ENCODE measurements at places on chromosomes 1 and 21.

GRCh38 chr1:199018471-199019135 lies 379.8 kb downstream of the PTPRC start:
- DNase-seq, result no peak
- no peak overlapping the region for H3K4me3 ChIP-seq
- H3K4me1 ChIP-seq, result peaks cover 5% of the 10 kb centered on the region
- no peak overlapping the region for H3K27ac ChIP-seq
- H3K36me3 ChIP-seq, result no peaks in the 10 kb centered on the region
- H3K27me3 ChIP-seq, result no peaks in the 10 kb centered on the region

- H3K27me3 ChIP-seq, result no peaks in the 10 kb centered on the region
- no peak overlapping the region for H3K4me3 ChIP-seq
- no peaks in the 10 kb centered on the region for H3K36me3 ChIP-seq
- DNase-seq, result no peak
- H3K27ac ChIP-seq, result no peak overlapping the region
These were observed 47.2 kb downstream of the MORN1 start for GRCh38 chr1:2344121-2344681.

DNA sequence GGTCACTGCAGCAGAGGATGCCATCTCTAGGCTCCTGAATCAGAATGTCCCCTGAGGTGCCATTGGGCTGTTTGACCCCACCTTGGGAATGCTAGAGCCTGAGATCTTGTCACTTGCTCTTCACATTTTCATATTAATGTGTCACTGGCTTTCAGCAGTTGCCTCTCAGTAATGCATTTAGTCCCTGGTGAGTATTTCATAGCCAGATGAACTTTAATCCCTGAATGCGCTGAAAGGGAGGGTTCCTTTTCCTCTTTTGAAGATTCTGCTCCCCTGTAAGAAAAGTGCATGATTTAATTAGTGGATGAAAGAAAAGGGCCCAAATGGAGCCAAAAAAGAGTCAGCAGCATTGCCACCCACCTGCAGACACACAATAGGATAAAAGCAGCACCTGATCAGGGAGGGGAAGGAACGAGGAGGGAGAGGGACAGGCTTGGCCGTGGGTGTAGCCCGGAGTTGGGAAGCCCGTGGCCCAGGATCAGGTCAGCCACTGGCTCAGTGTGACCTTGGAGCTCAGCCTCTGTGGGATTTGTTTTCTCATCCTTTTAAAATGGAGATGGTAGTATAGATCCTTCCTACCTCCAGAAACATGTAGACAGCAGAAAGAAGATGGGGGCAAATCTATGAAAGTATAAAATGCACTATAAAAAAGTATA lies 31.1 kb downstream of the ROR1 start:
- H3K4me1 ChIP-seq, result no peaks in the 10 kb centered on the region
- no peaks in the 10 kb centered on the region for H3K27me3 ChIP-seq
- DNase-seq, result no peak
- H3K4me3 ChIP-seq, result no peak overlapping the region
- H3K27ac ChIP-seq, result no peak overlapping the region
- no peaks in the 10 kb centered on the region for H3K36me3 ChIP-seq

DNA sequence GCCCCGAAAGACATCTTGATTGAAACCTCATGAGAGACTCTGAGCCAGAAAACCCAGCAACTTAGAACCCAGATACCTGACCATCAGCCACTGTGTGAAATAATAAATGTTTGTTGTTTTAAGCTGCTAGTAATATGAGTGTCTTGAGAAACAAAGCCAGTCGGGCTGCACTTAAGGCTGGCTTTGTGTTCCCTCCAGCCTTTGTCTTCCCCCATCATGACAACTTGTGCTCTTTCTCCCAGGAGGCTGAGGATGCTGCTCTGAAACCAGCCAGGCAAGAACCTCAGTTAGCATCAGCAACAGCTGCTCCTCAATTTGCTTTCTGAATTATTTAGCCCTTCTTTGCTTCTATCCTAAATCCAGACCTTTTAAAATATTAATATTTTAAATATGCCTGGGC lies 78.2 kb downstream of the SLC16A1 start:
- peaks cover 5% of the 10 kb centered on the region for H3K27me3 ChIP-seq
- H3K4me3 ChIP-seq, result no peak overlapping the region
- peaks cover 12% of the 10 kb centered on the region for H3K4me1 ChIP-seq
- no peak overlapping the region for H3K27ac ChIP-seq
- DNase-seq, result no peak
- H3K36me3 ChIP-seq, result no peaks in the 10 kb centered on the region

DNA sequence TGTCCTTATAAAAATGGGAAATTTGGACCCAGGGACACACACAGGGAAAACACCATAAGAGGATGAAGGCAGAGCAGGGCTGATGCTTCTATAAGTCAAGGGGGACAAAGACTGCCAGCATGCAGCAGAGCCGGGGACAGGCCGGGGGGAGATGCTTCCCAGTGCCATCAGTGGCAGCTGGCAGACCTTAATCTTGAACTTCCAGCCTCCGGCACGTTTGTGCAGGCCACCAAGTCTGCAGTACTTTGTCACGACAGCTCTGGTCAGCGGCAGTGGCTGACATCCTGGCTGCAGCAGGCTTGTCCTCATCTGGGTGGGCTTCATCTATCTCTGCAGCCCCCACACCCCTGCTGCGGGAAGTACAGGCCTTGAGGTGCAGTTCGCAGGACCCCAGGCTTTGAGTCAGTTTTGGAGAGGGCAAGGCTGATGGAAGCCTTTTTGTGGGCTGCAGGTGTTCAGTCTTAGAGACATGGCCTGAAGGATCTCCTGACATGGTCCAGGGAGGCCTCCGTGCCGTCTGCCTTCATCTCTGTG lies 186.0 kb downstream of the DYRK1A start:
- no peak for DNase-seq
- H3K27ac ChIP-seq, result no peak overlapping the region
- H3K27me3 ChIP-seq, result no peaks in the 10 kb centered on the region
- H3K4me3 ChIP-seq, result no peak overlapping the region
- H3K36me3 ChIP-seq, result no peaks in the 10 kb centered on the region

GRCh38 chr1:151277249-151277648 lies 4.8 kb upstream of the ZNF687 start:
- no peaks in the 10 kb centered on the region for H3K36me3 ChIP-seq
- no peaks in the 10 kb centered on the region for H3K27me3 ChIP-seq

DNA sequence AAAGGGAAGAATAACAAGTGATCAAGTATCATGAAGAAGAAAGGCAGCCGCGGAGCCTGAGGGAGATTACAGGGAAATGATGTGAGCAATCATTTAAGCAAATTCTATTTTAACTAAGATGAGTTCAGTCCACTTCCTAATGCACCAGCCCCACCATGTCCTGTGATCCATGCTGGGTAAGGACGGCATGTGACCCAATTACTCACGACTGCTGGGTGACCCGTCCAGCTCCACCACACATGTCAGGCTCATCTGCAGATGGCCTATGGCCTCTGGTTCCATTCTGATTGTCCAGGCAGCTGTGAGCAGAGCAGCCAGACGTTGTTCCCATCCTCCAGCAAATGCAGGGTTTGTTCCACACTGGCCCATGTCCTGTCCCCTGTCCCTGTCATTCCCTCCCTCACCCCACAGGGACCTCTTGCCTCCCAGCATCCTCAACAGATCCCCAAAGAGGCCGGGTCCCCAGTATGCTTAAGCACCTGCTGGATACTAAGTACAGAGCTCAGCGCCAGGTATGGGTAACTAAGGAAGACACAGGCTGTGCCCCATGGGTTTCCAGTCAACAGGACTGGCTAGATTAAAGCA lies 87.9 kb downstream of the MATN1 start:
- no peak overlapping the region for H3K27ac ChIP-seq
- no peaks in the 10 kb centered on the region for H3K4me1 ChIP-seq
- no peaks in the 10 kb centered on the region for H3K36me3 ChIP-seq
- H3K4me3 ChIP-seq, result no peak overlapping the region
- no peaks in the 10 kb centered on the region for H3K27me3 ChIP-seq
- no peak for DNase-seq

DNA sequence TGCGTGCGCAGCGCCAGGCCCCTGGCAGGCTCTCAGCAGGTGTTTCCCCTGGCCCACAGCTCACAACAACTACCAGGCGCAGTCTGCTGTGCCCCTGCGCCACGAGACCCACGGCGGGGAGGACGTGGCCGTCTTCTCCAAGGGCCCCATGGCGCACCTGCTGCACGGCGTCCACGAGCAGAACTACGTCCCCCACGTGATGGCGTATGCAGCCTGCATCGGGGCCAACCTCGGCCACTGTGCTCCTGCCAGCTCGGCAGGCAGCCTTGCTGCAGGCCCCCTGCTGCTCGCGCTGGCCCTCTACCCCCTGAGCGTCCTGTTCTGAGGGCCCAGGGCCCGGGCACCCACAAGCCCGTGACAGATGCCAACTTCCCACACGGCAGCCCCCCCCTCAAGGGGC lies 68.1 kb downstream of the ALPL start:
- no peaks in the 10 kb centered on the region for H3K36me3 ChIP-seq
- no peaks in the 10 kb centered on the region for H3K27me3 ChIP-seq
- no peak overlapping the region for H3K27ac ChIP-seq
- no peaks in the 10 kb centered on the region for H3K4me1 ChIP-seq

DNA sequence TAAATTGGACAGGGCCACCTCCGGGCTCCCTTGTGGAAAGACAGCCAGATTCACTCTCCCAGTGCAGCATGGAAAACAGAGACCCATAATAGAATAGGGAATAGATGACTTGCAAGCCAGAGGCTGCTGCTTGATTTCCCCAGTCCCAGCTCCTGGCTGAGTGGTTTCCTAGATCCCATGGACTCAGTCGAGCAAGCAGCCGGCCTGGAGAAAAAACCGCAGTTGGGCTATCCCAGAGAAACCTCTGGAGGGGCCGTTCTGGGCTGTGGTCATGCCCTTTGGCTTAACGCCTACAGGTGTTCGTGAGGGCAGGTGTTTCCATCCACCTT lies 61.7 kb downstream of the ELK4 start:
- H3K4me1 ChIP-seq, result peaks cover 9% of the 10 kb centered on the region
- H3K27ac ChIP-seq, result no peak overlapping the region
- no peaks in the 10 kb centered on the region for H3K27me3 ChIP-seq
- DNase-seq, result no peak
- H3K36me3 ChIP-seq, result no peaks in the 10 kb centered on the region

GRCh38 chr1:89837036-89837481 lies 16.2 kb downstream of the LRRC8D start:
- no peak overlapping the region for H3K4me3 ChIP-seq
- H3K36me3 ChIP-seq, result peaks cover 3% of the 10 kb centered on the region

DNA sequence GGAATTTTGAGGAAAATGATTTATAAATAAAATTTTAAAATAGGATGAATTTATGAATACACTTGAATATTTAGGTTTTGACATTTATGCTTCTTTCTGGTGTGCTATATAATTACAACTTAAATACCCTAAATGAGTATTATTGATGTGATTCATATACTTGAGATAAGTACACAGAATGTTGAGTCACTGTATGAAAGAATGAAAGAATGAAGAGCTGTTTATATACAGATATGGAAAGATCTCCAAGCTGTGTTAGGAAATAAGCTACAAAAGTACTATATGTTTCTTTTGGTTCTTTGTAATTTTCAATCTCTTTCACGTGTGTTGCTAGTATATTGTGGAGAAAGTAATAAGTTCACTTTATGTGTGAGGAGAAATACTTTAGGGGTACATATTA lies 147.2 kb downstream of the RASAL2 start:
- DNase-seq, result no peak
- no peak overlapping the region for H3K4me3 ChIP-seq
- no peaks in the 10 kb centered on the region for H3K4me1 ChIP-seq
- no peak overlapping the region for H3K27ac ChIP-seq

GRCh38 chr1:9376886-9377333 lies 84.2 kb downstream of the SPSB1 start:
- no peak for DNase-seq
- no peak overlapping the region for H3K4me3 ChIP-seq
- no peaks in the 10 kb centered on the region for H3K36me3 ChIP-seq
- H3K27ac ChIP-seq, result no peak overlapping the region

GRCh38 chr21:37970548-37970947 lies 54.3 kb upstream of the KCNJ6 start:
- H3K27me3 ChIP-seq, result peaks cover 2% of the 10 kb centered on the region
- no peaks in the 10 kb centered on the region for H3K36me3 ChIP-seq
- no peak for DNase-seq
- no peak overlapping the region for H3K4me3 ChIP-seq

GRCh38 chr1:62437273-62437940 lies 558 bp downstream of the USP1 start:
- peaks cover 10% of the 10 kb centered on the region for H3K36me3 ChIP-seq
- H3K4me1 ChIP-seq, result peaks cover 26% of the 10 kb centered on the region
- peak; percentile 9 for DNase-seq
- no peaks in the 10 kb centered on the region for H3K27me3 ChIP-seq

GRCh38 chr1:181044449-181044966 lies 10.7 kb downstream of the MR1 start:
- H3K4me3 ChIP-seq, result no peak overlapping the region
- H3K27ac ChIP-seq, result no peak overlapping the region
- peaks cover 4% of the 10 kb centered on the region for H3K36me3 ChIP-seq
- H3K4me1 ChIP-seq, result peaks cover 37% of the 10 kb centered on the region

GRCh38 chr1:160261556-160261892 lies 825 bp downstream of the DCAF8 start:
- peak overlapping the region; percentile 99 for H3K27ac ChIP-seq
- peak; percentile 75 for DNase-seq
- peaks cover 40% of the 10 kb centered on the region for H3K4me1 ChIP-seq
- H3K4me3 ChIP-seq, result peak overlapping the region; percentile 97
- H3K36me3 ChIP-seq, result peaks cover 3% of the 10 kb centered on the region

- H3K36me3 ChIP-seq, result peaks cover 15% of the 10 kb centered on the region
- H3K4me3 ChIP-seq, result peak within 1 kb of the TSS; percentile 76
- no peaks in the 10 kb centered on the region for H3K27me3 ChIP-seq
- DNase-seq, result peak; percentile 29
- no peaks in the 10 kb centered on the region for H3K4me1 ChIP-seq
- no peak within 1 kb of the TSS for H3K27ac ChIP-seq
These were observed at the start of gene SH3D21 for GRCh38 chr1:36306210-36306901. TSS of gene SH3D21 (plus strand) at chr1:36306368. CDS start at chr1:36306421, 53 bp downstream.

DNA sequence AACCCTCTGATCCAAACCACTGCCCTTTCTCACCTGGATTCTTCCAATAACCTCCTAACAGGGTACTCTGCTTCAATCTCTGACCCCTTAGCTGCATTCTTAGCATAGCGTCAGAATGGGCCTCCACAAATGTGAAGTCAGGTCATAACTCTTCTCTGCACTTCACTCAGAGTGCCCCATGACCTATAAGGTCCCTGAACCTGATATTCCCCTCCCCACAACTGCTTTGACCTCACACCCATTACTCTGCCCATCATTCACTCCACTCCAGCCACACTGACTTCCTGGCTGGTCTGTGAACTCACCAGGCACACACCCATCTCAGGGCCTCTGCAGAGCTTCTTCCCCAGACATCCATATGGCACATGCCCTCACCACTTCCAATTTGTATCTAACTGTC lies 141.9 kb downstream of the ZNF281 start:
- H3K36me3 ChIP-seq, result no peaks in the 10 kb centered on the region
- no peak overlapping the region for H3K27ac ChIP-seq
- no peak for DNase-seq
- no peaks in the 10 kb centered on the region for H3K27me3 ChIP-seq
- peaks cover 6% of the 10 kb centered on the region for H3K4me1 ChIP-seq

DNA sequence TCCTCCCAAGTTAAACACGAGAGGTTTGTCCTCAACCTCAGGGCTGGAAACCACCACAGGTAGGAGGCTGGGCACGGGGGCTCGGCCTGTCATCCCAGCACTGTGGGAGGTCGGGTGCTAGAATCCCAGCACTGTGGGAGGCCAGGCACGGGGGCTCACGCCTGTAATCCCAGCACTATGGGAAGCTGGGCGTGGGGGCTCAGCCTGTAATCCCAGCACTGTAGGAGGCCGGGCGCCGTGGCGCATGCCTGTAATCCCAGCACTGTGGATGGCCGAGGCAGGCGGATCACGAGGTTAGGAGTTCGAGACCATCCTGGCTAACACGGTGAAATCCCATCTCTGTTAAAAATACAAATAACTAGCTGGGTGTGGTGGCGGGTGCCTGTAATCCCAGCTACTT lies 6.7 kb upstream of the CDK11A start:
- DNase-seq, result no peak
- H3K4me3 ChIP-seq, result no peak overlapping the region
- no peaks in the 10 kb centered on the region for H3K4me1 ChIP-seq
- peaks cover 11% of the 10 kb centered on the region for H3K36me3 ChIP-seq
- H3K27me3 ChIP-seq, result no peaks in the 10 kb centered on the region
